T1000 (cell line): ENCODE measurements at places on chromosomes 16 and 17.
A peak's percentile ranks its signal among the peaks of the same experiment; 100 is the strongest.

GRCh38 chr17:14037453-14037852 is 31.9 kb upstream of the COX10 start:
- DNase-seq, result no peak

DNA sequence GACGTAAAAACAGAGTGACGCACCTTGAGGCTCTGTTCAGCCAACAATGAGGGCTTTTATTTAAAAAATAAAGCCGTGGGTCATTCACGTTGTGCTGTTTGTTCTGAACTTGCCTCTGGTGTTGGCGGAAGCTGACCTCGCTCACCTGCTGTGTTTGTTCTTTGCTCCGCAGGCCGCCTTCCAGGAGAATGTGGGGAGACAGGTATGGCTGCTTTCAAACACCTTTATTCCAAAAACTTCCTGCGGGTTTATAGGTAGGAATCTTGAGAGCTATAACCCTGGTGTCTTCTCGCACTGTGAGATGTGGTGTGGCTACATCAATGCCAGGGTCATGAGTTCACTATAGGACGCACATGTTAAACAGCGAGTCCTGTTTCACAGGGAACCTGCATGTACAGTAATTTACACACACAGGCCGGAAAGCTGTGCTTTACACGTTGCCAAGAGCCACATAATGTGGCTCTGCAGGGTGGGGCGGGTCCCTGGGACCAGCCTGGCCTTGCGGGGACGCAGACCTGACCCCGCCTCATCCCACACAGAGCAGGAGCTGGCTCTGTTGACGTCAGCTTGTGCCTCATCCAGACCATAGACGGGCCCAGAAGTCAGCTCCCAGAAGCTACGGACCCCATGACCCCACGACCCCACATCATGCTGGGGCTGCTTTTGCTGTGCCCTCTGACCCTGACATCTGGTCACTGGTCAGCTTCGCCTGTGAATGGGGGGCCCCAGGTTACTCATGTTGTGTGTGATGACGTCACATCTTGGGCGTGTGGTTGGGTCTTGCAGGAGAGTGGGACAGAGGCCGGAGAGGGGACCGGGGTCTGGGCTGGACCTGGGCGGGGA is 49.9 kb upstream of the ZNF750 start:
- no peak for DNase-seq

DNA sequence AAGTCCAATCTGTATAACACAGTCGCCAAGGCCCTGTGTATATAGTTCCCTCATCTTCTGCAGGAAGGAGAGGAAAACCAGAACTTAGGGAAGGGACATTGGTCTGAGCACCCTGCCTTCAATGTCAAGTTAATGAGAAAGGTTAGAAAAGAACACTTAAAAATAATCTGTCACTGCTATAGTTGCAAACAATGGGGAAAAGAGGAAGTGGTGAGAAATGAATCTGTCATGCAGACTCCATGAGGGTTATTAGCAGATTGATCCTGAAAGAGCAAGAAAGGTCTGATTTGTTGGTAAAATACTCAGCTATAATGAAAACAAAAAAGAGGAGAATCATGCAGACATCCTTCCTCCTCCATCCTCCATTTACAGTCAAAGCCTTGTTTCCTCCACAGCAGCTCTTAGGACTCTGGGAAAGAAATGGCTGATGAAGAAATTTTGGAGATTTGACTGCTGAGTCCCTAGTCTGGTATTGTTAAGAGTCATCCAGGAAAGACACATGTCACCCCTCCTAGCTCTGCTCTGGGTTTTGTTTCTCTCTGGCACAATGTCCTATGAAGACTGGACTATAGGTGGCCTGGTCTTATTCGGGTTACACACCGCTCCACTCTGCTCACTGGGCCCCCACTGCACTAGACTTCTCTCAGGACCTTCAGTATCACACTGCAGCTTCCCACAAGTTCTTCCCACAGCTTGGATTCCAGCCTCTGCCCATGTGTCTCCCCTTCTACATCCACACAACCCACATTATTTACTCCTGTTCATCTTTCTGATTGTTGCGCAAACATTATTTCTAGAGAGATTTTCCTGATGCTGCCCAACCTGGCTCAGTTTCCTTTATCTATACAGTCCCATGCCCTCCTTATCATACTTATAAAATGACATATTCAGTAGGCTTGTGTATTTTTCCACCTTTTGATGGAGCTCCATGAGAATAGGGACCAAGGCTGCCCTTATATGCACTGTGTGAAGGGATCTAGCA is 56.5 kb upstream of the XYLT1 start:
- DNase-seq, result no peak

DNA sequence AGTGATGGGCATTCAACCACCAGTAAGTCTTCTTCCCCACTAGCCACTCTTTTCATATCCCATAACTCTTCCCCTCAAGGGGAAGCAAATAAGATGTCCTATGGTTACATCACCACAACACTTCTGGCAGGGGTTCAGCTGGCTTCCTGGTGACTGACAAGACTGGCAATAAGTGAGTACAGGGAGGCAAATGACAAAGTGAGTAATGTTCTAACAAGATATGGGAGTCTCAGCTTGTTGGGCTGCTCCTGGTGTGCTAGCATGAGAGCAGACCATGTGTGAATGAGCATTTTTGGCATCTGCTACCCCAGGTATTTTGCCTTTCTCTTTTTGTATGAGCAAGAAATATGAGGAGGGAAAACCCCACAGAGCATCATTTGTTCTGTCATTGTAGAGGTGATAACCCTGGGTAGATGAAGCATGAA is 9.9 kb downstream of the TMIGD1 start:
- no peak for DNase-seq

DNA sequence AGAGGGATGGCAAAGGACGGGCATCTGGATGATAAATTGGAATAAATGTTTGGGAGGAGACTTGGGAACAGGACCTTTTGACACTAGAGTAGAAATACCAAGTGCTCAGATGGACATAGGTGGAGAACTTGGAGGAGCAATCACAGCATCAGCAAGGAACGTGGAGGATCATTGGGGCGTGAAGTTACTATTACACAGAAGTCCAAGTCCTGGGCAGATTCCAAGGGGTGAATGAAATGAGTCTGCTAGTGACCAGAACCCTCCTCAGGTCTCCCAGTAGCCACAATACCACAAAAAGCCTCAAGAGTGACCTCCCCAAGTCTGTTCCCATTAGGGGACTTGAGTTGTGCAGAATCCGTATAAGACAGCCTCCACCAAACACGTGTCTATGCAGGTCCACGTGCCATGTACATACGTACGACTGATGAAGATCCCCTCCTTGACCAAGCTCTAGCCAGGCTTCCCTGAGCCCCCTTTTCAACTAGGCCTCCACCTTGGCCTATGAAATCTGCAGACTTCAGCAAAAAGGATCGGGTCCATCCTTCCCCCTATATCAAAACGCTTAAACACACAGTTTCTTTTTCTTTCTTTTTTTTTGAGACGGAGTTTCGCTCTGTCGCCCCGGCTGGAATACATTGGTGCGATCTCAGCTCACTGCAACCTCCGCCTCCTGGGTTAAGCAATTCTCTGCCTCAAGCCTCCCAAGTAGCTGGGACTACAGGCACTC is 2.2 kb downstream of the C17orf67 start:
- DNase-seq, result no peak

DNA sequence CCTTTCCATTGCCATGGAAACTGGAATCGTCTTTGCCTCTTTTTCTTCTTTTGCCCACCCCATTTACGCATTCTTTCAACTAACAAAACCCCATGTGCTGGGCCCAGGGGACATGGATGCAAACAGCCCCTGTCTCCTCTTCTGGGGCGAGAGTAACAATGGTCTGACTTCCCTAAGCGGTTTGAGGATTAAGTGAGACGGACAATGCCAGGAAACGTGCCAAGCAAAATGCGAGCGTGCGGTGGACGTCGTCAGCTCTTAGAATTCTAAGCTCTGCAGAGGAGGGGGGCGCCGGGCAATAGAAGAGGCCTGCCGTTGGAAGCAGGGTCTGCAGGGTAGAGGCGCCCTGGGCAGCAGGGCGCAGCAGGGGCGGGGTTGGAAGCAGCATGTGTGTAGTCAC is 42.4 kb upstream of the JPH3 start:
- no peak for DNase-seq

DNA sequence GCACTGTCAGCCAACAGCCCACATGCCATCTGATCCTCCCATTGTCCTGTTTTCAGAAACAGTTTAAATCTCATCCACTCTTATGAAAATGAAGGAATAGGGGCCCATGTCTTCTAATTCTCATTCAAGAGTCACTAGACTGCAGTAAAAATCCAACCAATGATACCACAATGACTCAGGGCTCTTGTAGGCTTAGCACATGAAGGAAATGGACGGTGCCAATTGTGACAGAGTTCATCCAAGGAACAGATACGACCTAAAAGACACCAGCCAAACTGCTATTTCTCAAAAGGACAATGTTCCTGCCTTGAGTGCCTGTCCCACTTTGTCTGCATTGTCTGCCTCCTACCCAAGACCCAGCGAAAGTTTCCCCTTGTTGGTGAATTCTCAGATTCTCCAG is 204.8 kb upstream of the COX10 start:
- DNase-seq, result no peak

DNA sequence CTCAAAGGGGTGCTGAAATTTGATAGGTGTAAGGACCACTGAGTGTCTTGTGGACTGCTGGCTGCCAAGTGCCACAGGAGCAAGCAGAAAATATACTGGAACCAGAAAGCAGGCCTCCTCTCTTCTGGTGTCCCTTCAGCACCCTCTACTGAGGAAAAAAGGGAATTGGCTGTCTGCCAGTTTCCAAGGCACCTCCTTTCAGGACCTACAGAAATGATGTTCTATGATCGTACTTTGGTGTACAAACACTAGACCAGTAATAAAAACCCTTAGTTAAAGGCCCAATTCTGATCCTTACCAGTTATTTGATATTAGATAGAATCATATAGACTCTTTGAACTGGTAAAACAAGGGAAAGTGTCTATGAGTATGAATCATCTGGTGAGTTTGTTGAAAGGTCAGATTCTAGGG is 35.8 kb upstream of the BCAS3 start:
- DNase-seq, result peak; percentile 41

- DNase-seq, result no peak
These were observed 449.8 kb downstream of the SHISA9 start for GRCh38 chr16:13351181-13351580.

GRCh38 chr17:15467592-15467991 is at the start of gene CDRT4:
TSS of gene CDRT4 (minus strand) at chr17:15467621. CDS start at chr17:15440238, 27,383 bp downstream.
- no peak for DNase-seq

- no peak for DNase-seq
These were observed 23.1 kb upstream of the DHRS13 start for GRCh38 chr17:28925912-28926365.

DNA sequence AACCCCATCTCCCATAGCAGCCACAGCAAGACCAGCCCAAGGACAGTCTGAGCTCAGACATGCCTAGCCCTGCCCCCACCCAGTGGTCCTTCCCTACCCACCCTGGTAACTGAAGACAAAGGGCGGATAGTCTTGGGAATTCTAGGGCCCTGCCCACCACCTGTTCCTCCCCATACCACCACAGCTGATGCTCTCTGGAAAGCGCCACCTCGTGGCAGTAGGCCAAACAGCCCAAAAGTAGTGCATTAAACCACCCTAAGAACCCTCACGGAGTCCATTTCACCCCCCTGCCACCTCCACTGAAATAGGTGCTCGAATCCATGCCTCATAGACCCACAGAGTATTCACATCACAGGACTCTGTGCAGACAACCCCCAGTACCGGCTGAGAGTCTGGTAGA is 1021.4 kb downstream of the CDH8 start:
- no peak for DNase-seq
